Stimulated activated CD8-positive, alpha-beta memory T cell treated with anti-CD3 and anti-CD28 coated beads, Interleukin-4, amount 100 ng/mL, for 4 hours (primary cell): ENCODE measurements at places on chromosomes 4 and X.

DNA sequence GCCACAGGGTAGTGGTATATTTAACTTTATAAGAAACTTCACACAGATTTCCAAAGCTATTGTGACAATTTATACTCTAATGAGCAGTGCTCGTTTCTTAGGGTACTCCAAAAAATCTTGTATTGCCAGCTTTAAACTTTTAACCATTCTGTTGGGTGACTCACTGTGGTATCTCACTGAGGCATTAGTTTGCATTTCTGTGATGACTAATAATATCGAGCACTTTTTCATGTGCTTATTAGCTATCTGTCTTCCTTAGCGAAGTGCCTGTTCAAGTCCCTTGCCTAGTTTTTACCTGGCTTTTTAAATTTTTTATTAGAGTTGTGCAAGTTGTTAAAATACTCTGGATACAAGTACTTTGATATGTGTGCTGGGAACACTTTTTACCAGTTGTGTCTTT is 5.5 kb downstream of the PNMA3 start:
- DNase-seq: no peak

DNA sequence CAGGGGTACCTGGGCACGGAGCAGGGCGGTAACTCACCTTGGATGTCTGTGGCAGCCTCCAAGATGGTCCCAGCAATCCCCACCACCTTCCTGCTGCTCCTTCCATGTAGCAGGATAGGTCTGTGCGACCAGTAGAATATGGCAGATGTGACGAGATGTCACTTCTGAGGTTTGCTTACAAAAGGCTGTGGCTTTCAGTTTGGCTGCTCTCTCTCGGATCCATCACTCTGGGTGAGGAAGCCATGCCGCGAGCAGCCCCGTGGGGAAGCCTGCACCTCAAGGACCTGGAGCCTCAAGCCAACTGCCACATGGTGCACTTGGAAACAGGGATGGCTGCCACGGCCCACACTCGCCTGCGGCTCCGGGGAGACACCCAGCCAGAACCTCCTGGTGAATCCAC is 37.6 kb downstream of the WFS1 start:
- DNase-seq: no peak

GRCh38 chrX:9464435-9465371 is at the start of gene TBL1X:
TBL1X (plus strand) TSS chrX:9465058; CDS start chrX:9653587, 188,529 bp downstream.
- DNase-seq: peak; percentile 37

DNA sequence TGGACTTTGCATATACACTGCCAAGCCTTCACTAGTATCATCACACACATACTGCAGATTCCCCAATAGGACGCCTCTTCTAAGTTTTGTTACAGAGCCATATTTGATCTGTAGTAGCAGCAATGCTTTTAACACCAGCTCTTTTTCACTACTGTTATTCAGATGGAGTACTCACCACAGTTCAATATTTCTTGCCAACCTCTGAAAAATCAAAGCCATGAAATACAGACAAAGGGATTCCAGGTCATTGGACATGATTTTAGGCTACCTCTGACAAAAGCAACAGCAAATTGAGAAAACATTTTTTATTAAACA is 390.7 kb upstream of the ADGRL3 start:
- no peak for DNase-seq

- DNase-seq: no peak
Measured at GRCh38 chr4:8590546-8590880, 2.1 kb upstream of the CPZ start.

- DNase-seq: no peak
Measured at GRCh38 chr4:164779811-164780216, 25.9 kb downstream of the SMIM31 start.

DNA sequence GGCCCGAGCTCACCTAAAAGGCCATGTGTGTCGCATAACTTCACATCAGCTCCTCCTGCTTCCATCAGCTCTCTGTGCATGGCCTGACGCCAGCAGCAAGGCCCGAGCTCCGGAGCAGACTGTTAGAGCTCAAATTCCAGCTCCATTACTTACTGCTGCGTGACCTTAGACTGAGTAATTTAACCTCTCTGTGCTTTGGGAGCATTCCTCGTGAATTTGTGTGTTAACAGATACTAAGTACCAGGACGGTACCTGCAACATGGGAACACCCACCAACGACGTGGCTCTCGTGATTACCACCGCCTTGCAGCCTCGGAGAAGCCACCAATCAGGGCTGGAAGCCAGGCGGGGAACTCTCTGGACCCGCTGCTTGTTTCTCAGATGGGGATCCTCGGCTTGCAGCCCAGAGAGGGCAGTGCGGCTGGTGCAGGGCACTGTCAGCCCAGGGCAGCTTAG is 12.9 kb downstream of the LETM1 start:
- no peak for DNase-seq

DNA sequence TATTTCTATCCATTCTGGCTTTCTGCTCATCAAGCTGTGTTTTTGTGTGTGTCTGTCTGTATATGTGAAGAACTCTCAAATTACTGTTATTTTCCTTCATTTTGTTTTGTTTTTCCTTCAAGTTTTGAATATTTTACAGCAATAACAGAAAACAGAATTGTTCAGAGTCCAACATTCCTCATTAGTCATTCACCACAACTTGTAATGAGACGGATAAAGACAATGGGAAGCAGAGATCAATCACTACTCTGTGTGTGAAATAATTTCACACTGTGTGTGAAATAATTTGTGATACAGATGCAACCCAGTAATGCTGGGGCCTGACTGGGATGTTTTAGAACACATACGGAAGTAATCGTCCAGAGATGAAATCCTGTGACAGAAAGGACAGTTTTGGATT is 55.2 kb downstream of the HPGD start:
- DNase-seq: no peak

DNA sequence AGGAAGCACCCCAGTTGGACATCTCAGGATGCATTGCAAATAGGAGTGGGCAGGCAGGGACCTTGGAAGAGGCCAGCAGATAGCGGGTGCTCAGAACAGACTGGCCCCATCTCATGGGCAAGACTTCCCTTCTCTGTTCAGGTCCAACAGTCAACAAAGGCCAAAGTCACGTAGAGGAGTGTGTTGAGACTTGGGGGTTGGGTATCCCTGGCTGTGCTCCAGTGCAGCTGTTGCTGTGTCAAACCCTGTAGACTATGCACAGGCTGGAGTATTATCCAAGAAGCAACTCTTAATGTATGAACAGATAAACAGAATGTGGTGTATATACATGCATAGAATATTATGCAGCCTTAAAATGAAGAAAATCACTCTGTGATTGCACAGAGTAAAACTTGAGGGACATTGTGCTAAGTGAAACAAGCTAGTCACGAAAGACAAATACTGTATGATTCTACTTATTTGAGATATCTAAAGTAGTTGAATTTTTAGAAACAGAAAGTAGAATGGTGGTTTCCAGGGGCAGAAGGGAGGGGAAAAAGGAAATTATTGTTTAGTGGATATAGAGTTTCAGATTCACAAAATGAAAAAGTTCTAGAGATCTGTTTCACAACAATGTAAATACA is 192.1 kb upstream of the LCORL start:
- DNase-seq: no peak

- no peak for DNase-seq
Measured at GRCh38 chr4:152719801-152720556, 40.2 kb upstream of the TMEM154 start.

- DNase-seq: no peak
Measured at GRCh38 chr4:37693030-37693429, 6.9 kb upstream of the RELL1 start.

DNA sequence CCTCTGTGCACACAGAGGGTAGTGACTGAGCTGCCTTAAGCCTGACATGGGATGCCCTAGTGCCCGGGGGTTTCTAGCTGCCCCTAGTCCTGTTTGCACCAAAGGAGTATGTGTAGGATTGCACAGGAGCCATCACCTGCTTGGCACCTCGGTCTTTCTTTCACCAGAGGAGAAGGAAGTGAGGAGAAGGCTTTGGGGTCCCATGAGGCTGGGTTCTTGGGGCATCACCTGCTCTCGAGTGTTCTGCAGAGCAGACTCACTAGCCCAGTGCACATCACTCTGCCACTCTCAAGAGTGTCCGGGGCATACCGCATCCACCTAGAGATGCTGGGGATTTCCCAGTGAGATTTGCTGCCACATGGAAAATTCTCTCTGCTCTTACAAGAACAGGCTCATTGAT is 40.5 kb upstream of the GPR78 start:
- no peak for DNase-seq

DNA sequence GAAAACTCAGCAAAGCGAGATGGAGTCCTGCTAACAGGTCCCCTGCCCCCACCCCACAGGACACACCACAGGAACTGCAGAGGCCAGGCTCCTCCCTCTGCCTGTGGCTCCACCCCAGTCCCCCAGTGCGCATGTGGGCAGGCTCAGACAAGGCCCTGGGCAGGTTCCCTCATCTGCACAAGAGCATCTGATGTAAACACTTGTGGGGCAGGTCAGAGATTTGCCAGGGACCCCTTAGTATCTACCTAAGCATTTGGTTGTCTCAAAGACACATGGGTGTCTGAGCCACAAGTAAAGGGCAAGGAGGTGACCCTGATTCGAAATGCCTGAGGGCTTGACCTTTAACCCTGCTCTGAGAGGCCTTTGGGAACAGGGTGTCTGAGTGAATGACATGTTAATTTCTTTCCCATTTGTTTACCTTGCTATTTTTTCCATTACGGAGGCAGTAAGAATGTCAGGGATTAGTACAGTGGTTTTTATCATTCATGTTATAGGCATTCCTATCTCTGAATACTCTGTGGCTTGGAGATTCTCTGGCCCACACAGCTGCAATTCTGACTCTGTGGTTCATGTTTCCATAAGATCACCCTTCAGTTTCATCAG is 85.3 kb downstream of the ZNF518B start:
- no peak for DNase-seq
